ENCODE measurements at places on chromosomes 16 and 17.

- no peaks in the 10 kb centered on the region for H3K4me1 ChIP-seq
- H3K27me3 ChIP-seq = peaks cover 5% of the 10 kb centered on the region
- H3K27ac ChIP-seq = no peak overlapping the region
- DNase-seq = no peak
- H3K4me3 ChIP-seq = no peak overlapping the region
Measured at GRCh38 chr16:3575491-3575890, 1.7 kb downstream of the NLRC3 start.

- no peaks in the 10 kb centered on the region for H3K27me3 ChIP-seq
- H3K4me3 ChIP-seq = no peak overlapping the region
- peaks cover 78% of the 10 kb centered on the region for H3K36me3 ChIP-seq
- DNase-seq = peak; percentile 0
- H3K27ac ChIP-seq = no peak overlapping the region
Measured at GRCh38 chr16:87409781-87410180, 17.6 kb downstream of the MAP1LC3B start.

GRCh38 chr17:35540589-35541404 is 3.3 kb upstream of the SLFN12L start:
- no peaks in the 10 kb centered on the region for H3K36me3 ChIP-seq
- no peaks in the 10 kb centered on the region for H3K27me3 ChIP-seq
- H3K4me3 ChIP-seq = peak overlapping the region; percentile 55
- DNase-seq = peak; percentile 31
- peaks cover 34% of the 10 kb centered on the region for H3K4me1 ChIP-seq
- peak overlapping the region; percentile 82 for H3K27ac ChIP-seq

DNA sequence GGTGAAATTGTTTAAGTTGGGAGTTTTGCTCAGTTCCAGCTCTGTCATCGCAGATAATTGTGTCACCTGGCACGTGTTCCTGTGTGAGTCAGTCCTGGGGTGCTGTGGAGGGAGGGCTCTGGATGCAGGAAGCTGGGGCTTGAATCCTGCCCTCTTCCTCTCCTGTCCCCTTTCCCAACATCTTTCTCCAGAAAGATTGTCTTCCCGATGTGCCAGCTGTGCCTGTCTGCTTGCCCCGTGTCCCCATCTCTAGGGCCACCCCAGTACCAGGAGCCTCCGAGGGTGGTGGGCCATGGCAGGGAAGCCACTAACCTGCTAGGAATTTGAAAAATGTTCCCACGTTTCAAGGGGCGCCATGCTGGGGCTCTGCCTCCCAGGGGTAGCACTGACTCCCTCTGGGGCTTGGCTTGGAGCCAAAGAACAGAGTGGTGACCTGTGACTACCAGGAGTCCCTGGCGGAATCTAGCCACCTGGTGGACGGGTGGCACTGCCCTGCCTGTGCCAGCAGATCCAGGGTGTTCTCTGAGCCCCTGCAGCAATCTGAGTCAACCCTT is 198.1 kb downstream of the ENGASE start:
- DNase-seq = no peak
- no peaks in the 10 kb centered on the region for H3K4me1 ChIP-seq
- no peak overlapping the region for H3K4me3 ChIP-seq
- no peak overlapping the region for H3K27ac ChIP-seq

- peaks cover 24% of the 10 kb centered on the region for H3K4me1 ChIP-seq
- H3K36me3 ChIP-seq = no peaks in the 10 kb centered on the region
- H3K27me3 ChIP-seq = peaks cover 70% of the 10 kb centered on the region
- H3K4me3 ChIP-seq = peak overlapping the region; percentile 71
- DNase-seq = no peak
- no peak overlapping the region for H3K27ac ChIP-seq
Measured at GRCh38 chr16:17469741-17470181, 999 bp downstream of the XYLT1 start.

DNA sequence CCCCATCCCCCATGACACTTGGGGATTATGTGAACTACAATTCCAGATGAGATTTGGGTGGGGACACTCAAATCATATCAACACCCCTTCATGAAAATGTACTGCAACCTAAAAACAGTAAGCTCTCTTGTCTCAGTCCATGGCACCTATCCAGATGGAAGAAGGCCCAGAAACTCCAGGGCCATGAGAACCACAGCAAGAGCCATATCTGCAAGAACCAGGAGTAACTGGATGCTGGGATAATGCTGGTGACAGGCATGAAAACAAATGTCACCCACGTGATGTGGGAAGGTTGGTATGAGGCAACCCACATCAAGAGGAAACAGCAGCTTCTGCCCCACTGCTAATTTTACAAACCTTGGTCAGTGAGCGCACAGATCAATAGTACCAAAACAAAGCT is 400.1 kb upstream of the ERCC4 start:
- no peak overlapping the region for H3K4me3 ChIP-seq
- no peak for DNase-seq
- no peaks in the 10 kb centered on the region for H3K4me1 ChIP-seq
- H3K36me3 ChIP-seq = no peaks in the 10 kb centered on the region
- no peaks in the 10 kb centered on the region for H3K27me3 ChIP-seq
- no peak overlapping the region for H3K27ac ChIP-seq

GRCh38 chr17:81440511-81441244 is 45.4 kb downstream of the BAHCC1 start:
- DNase-seq = no peak
- no peak overlapping the region for H3K4me3 ChIP-seq
- no peaks in the 10 kb centered on the region for H3K27me3 ChIP-seq
- peaks cover 17% of the 10 kb centered on the region for H3K36me3 ChIP-seq
- peaks cover 20% of the 10 kb centered on the region for H3K4me1 ChIP-seq
- H3K27ac ChIP-seq = no peak overlapping the region

GRCh38 chr16:67391424-67392300 is 1.6 kb downstream of the TPPP3 start:
- H3K36me3 ChIP-seq = no peaks in the 10 kb centered on the region
- no peak for DNase-seq
- H3K4me1 ChIP-seq = peaks cover 56% of the 10 kb centered on the region
- peaks cover 19% of the 10 kb centered on the region for H3K27me3 ChIP-seq
- H3K27ac ChIP-seq = peak overlapping the region; percentile 69
- peak overlapping the region; percentile 66 for H3K4me3 ChIP-seq

DNA sequence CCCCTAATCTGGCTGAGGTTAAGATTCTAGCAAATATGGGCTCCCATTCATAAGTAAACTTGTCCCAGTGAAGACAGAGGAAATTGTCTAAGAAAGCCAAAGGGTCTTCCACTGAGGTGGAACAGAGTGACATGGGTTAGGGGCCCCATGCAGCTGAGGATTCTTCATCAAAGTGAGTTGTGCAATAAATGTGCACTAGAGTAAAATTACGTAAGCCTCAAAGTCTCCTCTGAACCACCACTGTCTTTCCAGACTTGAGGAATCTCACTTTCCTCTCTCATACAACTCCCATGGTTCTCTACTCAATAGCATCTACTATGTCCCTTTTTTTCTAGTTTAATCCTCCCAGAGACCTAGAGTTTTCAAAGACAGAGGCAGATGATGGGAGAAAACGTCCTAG is 132.4 kb downstream of the CA10 start:
- H3K27ac ChIP-seq = no peak overlapping the region
- no peaks in the 10 kb centered on the region for H3K36me3 ChIP-seq
- H3K27me3 ChIP-seq = no peaks in the 10 kb centered on the region
- H3K4me1 ChIP-seq = no peaks in the 10 kb centered on the region

DNA sequence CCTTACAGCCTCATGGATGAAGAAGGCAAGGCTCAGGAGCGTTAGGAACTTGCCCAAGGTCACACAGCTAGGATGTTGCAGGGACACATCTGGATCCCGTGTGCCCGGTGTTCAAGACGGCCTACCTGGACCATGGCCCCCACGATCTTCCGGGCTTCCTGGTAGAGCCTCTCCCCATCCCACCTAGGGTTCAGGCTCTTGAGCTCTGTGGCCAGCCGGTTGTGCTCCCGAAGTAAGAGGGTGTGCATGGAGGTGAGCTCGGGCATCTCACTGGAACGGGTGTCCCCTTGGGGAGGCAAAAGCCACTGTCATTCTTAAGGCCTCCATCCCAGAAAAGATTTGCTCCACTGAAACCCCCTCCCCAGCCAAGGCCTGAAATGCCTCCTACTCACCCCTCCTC is 5.3 kb downstream of the MPO start:
- peaks cover 59% of the 10 kb centered on the region for H3K27me3 ChIP-seq
- H3K27ac ChIP-seq = no peak overlapping the region
- no peaks in the 10 kb centered on the region for H3K36me3 ChIP-seq
- no peak for DNase-seq
- H3K4me1 ChIP-seq = peaks cover 11% of the 10 kb centered on the region

DNA sequence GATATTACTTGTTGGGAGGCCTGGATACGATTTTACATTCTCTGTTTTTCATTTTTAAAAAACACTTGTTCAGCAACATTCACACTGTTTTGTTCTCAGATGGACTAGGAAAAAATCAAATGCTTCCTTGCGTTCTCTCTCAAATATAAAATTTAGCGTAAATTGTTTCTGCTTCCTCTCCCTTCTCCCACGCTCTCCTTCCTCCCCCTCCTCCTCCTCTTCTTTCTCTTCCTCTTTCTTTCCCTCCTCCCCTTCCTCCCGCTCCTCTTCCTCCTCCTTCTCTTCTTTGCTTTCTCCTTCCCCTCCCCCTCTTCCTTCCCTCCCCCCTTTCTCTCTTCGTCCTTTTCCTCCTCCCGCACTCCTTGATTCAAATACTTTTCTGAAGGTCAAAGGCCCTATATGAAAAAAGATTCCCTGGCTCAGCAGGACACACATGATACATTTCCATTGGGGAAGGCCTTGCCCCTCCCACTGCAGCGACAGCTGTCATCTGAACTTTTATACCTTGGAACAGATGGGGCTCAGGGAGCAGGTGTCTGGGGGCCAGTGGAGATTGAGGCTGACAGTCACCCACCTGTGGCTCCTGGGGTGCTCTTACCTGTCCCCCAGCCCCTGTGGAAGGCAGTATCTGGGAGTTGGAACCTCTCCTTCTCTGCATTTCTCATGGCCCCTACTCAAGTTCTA is 99.4 kb upstream of the SDK2 start:
- H3K27me3 ChIP-seq = peaks cover 17% of the 10 kb centered on the region
- no peak for DNase-seq
- H3K4me3 ChIP-seq = no peak overlapping the region
- peaks cover 23% of the 10 kb centered on the region for H3K4me1 ChIP-seq
- no peak overlapping the region for H3K27ac ChIP-seq
